Stimulated activated CD4-positive, alpha-beta T cell treated with anti-CD3 and anti-CD28 coated beads, Interleukin-4, amount 100 ng/mL, for 48 hours (primary cell): ENCODE measurements at places on chromosomes 1 and 21.

DNA sequence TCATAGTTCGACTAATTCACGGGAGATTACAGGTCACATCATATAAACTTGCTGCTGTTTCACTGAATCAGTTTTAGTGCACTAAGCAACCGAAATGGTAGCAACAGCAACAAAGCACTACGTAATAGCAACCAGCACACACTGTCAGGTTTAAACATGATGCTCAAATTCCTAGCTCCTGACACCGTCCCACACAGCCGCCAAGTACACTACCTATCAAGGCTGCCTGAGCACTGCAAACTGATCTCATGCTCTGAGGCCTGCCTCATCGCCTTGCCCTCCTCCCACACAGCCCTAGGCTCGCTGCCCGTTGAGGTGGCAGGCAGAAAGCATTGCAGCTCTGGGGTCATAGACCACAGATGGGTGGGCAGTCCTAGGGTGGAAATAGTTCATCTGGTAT lies 12.4 kb downstream of the LAMC2 start:
- DNase-seq, result no peak

GRCh38 chr1:155694167-155694566 lies 5.3 kb downstream of the DAP3 start:
- no peak for DNase-seq

DNA sequence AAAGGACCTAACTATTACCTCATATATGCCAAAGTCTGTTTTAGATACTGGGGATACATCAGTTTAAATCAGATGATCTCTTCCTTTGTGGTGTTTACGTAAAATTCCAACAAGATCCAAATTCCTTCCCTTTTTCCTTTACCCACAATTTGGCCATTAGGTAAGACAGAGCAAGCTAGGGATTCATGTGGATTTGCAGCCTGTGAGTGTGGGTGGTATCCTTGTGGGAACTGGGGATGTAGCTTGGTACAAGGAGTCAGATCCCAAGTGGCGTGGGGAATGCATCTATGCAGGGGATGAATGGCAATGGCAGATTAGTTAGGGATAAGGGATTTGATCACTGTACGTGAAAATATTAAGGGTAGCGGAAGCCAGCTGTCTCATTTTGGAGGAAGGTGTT lies 9.8 kb upstream of the STRIP1 start:
- DNase-seq, result no peak

DNA sequence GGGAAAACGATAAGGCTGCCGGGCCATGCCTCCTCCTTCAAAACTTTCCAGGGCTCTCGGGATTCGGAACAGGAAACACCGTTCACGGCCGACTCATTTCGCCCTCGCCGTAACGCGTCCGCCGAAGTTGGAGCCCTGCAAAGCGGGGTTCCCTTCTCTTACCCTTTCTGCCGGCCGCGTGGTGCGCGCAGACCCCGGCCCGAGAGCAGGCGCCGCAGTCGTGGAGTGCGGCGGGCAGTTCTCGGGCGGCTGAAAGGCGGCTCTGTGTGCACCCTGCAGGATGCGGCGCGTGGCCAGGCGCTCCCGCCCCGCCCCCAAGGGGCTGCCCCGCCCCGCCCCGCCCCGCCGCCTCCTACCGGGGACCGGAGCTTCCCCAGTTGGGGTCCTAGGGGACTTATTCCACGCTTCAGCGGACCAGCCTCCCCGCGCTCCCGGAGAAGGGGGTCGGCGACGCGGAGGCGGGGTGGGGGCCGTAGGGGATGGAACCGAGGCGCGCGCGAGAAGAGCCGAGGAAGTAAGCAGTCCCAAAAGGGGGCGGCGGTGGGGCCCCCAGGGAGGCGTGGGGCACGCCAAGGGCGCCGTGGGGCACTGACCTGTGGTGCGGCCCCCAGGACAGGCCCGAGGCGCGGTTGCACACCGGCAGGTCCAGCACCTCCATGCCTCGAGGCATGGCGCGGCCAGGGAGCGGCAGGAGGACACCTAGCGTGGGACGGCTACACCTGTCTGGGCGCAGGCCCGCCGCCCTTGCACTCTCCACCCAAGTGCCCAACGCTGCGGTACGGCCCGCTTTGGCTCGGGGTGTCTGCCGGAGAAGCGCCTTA lies at the start of gene MCOLN2:
MCOLN2 (minus strand) TSS at position 268 of the 821 bp plus-strand sequence; CDS start at position 27, 241 bp downstream.
- no peak for DNase-seq

DNA sequence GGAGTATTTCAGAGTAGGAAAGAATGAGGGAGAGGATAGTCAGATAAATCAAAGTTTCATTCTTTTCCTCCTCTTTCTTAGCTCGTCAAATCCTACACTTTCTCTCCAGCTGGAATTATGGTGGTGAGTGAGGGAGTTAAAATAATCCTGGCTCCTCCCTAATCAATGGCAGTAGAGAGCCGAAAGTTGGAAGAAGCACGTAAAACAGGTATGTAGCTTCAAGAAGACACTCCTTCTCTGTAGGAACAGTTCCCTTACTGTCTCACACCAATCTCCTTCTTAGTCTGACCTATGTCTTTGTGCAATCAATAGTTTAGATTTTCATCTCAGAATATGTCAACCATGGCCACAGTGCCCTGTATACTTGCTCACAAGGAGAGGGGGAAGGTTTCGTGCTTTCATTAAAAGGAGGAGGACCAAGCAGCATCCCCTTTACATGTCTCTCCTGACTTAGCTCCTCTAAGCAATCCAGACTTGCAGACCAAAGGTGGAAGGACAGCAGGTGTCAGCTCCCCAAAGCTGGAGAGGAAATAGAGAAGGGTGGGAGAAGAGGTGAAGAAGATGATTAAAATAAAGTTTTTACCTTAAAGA lies 878 bp downstream of the MINDY1 start:
- DNase-seq, result no peak

- no peak for DNase-seq
Measured at GRCh38 chr1:57925226-57925625, 501.4 kb upstream of the DAB1 start.

GRCh38 chr1:41566969-41567368 lies 82.5 kb upstream of the EDN2 start:
- DNase-seq, result no peak

GRCh38 chr1:114746450-114747121 lies 11.2 kb downstream of the CSDE1 start:
- no peak for DNase-seq

DNA sequence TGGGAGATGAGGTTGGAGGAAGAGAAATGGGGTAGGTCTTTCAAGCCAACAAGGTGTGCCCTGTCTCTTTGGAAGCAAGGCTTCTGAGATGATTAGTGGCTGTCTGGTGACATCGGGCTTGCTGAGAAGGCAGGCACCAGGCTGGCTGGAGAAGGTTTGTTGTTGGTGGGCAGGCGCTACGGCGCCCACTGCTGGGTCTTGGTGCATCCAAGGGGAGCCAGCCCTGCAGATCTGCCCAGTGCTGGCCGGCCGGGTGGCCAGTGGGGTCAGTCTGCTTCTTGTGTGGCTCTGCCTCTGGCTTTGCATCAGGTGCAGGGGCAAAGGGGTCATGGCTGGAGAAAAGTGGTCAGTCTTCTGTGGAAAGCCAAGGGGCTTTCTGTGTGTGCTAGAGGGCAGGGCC lies 126.2 kb downstream of the TLR5 start:
- no peak for DNase-seq

GRCh38 chr1:235504122-235504493 lies at the start of gene B3GALNT2:
Gene B3GALNT2 (minus strand): TSS chr1:235504452. CDS start chr1:235504252, 200 bp downstream.
- DNase-seq, result no peak

GRCh38 chr1:162368451-162368850 lies 8.2 kb downstream of the SPATA46 start:
- DNase-seq, result no peak

GRCh38 chr21:16979574-16979973 lies 533.3 kb upstream of the CXADR start:
- DNase-seq, result no peak

GRCh38 chr1:66265268-66265667 lies 268.7 kb upstream of the SGIP1 start:
- DNase-seq, result no peak

- DNase-seq, result no peak
Measured at GRCh38 chr1:229717786-229718576, 91.9 kb downstream of the URB2 start.

- no peak for DNase-seq
Measured at GRCh38 chr1:26265405-26265804, 14.5 kb upstream of the SH3BGRL3 start.

- DNase-seq, result no peak
Measured at GRCh38 chr1:55894521-55894920, 679.4 kb upstream of the USP24 start.

DNA sequence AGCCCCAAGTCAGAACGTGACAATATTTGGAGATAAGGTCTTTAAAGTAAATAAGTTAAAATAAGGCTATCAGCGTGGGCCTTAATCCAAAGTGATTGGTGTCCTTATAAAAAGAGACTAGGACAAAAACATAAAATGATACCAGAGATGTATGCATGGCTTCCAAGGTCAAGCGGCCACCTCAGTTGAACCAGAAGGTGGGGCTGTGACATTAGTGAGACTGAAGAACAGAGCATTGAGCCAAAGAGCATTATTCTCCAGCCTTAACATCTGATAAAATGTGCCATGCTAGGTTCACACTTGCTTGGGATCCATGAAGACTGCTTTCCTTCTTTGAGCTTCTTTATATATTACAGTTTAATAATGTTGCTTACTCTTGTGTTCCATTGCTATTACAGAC lies 554.6 kb downstream of the PLA2G4A start:
- DNase-seq, result no peak

- DNase-seq, result no peak
Measured at GRCh38 chr1:201375169-201375568, 2.3 kb downstream of the TNNT2 start.

GRCh38 chr1:201327687-201328240 lies 44.5 kb downstream of the PKP1 start:
- no peak for DNase-seq

DNA sequence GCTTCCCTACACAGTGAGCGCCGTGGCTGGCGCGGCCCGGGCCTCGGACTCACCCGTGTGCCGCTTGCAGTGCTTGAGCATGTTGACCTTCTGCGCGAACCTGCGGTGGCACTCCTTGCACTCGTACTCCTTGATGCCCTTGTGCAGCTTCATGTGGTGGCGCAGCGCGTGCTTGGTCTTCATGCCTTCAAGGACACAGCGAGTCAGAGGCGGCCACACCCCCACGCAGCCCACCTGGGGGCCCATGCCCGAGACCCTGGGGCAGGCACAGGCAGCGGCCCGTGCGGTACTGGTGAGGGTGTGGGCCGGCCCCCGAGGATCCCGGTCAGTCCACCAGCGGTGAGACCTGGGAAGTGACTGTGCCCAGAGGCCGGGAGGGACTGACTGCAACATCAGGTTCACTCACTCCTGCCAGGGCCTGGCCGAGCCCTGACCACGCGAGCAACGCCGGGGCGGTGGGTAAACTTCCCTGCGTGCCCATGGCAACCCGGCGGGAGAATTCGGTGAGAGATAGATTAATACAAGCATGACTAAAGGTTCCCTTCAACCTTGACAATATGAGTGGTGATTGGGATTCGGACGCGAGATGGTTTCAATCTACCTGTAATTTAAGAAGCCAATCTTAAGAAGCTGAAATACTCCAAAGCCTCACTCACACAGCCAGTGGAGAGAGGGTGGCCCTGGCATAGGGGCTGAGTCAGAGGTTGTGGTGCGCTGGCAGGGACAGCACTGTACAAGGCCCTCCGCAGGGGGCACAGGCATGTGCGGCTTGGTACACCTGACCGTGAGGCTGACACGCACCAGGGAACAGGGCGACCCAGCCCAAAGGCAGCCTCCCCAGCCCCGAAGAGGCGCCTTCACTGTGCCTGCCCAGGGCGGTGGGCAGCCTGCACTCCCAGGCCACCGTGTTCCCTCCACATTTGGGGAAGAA lies 49.1 kb upstream of the RIPK4 start:
- no peak for DNase-seq

- DNase-seq, result no peak
Measured at GRCh38 chr1:20711285-20712214, 6.3 kb downstream of the KIF17 start.

GRCh38 chr1:15231714-15232201 lies 15.3 kb upstream of the FHAD1 start:
- no peak for DNase-seq

DNA sequence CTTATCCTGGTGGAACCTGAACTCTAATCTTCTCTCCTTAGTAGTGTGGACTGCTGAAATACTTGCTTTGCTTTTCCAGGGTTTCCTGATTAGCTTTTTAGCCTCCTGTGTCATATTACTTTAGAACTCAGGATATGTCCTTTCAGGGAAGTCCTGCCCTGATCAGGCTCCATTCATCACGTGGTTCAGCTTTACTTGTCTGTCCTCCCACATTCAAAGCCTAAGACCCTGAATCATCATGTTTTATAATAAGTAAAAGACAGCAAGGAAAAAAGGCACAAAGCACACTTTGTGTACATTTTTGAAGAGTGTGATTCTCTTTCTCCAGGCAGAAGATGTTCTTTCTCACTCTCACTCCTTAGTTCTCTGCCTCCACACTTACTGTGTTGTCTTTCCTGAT lies 70.6 kb downstream of the PATJ start:
- no peak for DNase-seq

DNA sequence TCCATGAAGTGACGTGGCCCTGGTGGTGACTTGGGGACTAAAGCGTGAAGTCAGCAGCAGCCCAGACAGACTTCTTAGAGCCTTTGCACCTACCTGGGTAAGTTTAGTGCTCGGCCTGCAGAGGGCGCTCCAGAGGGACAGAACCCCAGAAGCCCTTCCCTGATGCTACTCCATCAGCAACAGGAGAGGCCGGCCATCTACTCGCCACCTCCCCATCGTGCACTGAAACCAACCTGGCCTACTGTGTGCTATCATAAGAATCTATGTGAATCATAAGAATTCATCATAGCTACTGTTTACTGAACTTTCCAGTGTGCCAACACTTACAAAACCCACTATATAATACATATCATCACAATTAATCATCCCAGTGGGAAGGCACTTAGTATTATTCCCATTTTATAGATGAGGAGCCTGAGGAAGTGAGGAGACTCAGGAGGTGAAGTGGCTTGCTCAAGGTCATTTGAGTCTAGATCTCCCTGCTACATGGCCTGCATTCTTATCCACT lies 7.9 kb upstream of the EDN2 start:
- DNase-seq, result peak; percentile 40

- no peak for DNase-seq
Measured at GRCh38 chr1:211579440-211580302, 710 bp upstream of the SLC30A1 start.

DNA sequence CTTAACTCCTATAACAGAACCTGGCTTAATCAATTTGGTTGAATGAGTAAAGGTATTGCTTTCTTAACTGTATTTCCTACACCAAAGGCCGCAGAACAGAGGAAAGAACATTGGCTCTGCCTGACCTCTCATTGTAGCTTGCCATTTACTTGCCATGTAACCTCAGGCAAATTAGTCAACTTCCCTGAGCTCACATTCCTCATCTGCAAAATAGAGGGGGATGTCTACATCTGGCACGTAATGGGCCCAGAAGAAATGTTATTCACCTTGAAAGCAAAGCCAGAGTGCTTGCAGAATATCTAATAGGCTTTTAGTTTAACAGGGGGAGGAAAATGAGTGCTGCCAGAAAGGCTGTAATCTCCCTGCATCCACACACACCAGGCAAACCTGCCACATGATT lies 44.3 kb downstream of the LAMC2 start:
- DNase-seq, result no peak

DNA sequence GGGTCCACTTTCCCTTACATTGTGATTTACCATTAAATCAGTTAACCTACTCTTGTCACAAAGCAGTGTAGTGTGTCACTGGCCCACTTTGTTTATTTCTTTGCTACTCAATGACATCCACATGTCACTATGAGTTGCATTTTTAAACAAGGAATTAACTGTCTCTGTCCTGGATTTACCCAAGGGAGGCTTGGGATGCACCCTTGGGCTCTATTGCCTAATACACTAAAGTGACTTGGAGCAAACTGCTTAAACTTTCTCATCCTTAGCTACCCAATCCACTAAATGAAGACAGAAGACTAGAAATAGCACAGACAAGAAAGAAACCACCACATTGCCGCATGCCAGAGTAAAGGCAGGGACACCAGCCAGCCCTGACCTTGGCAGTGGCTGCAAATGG lies 136.2 kb upstream of the TIAM1 start:
- DNase-seq, result no peak

- no peak for DNase-seq
Measured at GRCh38 chr21:17295997-17296396, 216.8 kb upstream of the CXADR start.
